Heart right ventricle (tissue), 16 donors: ENCODE measurements at places on chromosomes 4 and X. TPM values are rescaled to one million over a fixed set of nuclear protein-coding genes. Genes with fewer than 3 reads are reported as not detected.
A peak's percentile ranks its signal among the peaks of the same experiment; 100 is the strongest.

Gene ZNF630
- 2.5 TPM for polyA plus RNA-seq

Gene CT45A3
- polyA plus RNA-seq: not detected

Gene PAGE5
- not detected for polyA plus RNA-seq

GRCh38 chr4:77159806-77160205 lies 2.8 kb downstream of the CCNG2 start:
- DNase-seq: no peak

- no peak for DNase-seq
These were observed 5.5 kb upstream of the S100P start for GRCh38 chr4:6687947-6688878.

Gene TNIP3
- polyA plus RNA-seq: not detected

DNA sequence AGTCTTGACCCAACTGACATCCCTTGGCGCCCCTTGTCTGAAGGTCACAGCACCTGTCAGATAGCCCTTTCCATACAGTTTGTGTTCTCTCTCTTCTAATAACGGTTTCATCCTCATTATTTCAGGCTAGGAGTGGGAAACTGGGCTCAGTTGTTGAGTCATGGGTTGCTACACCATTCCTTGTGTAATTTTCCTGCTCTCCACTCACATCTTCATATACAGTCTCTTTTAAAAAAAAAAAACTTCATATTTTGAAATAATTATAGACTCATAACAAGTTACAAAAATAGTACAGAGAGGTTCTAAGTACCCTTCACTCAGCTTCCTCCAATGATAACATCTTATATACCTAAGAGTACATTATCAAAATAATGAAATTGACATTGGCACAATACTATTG lies 60.2 kb upstream of the GRPR start:
- no peak for DNase-seq

DNA sequence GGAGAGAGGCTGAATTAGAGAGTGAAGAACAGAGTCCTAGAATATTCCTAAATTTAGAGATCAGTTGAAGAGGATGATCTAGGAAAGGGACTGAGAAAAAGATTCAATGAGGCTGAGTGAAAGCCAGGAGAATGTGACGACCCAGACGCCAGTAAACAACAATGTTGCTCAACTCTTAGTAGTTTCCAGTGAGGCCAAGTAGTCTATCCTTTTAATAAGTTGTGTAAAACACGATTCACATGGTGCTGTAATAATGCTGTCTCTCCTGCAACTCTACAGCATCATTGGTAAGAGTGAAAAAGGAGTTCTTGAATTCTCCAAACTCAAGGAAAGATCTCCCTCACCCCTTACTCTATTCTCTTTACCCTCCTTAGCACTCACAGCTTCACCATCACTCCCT lies 140.3 kb downstream of the CFAP299 start:
- DNase-seq: no peak

Gene CCDC160
- polyA plus RNA-seq: not detected

GRCh38 chr4:169811476-169811875 lies 53.7 kb upstream of the HPF1 start:
- DNase-seq: no peak

DNA sequence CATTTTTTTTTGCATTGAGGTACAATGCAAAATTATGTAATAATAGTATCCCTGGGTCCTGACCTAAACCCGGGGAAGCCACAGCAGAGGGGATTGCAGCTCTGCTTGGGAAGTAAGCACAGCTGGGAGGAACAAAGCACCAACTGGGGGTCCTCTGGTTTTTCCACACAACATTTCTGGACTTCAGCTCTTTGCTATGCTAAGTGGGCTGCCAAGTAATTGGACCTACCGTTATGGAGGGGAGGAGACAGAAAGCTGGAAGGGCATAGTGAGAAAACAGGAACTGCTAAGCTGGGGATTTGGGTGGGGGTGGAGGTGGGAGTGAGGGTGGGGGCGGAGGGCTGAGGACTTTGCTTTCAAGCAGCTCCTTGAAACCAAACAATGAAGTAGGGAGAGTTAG lies 183.3 kb downstream of the ZIC3 start:
- DNase-seq: no peak

GRCh38 chrX:69614886-69615285 lies 1.0 kb upstream of the EDA start:
- peak; percentile 16 for DNase-seq

- no peak for DNase-seq
These were observed 43.4 kb downstream of the C4orf51 start for GRCh38 chr4:145723336-145723735.

Gene LGI2
- 0.80 TPM for polyA plus RNA-seq

Gene AMER1
- 0.75 TPM for polyA plus RNA-seq

DNA sequence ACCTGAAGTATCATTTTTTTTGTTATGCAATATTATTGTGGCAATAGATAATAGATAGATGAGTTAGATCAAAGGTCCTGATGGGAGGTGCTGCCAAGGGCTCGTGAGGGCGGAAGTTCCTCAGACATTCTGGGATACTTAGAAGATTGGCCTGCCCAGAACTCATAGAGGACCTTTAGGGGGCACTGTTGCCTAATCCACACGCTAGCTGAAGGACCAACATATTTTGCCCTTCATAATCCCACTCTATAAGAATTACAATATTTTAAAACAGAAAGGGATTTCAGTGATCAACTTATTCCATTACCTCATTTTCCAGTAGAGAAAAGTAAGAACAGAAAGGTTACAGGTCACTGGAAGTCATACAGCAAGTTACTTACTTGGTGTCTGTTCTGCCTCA lies 22.9 kb upstream of the COX7B2 start:
- no peak for DNase-seq

DNA sequence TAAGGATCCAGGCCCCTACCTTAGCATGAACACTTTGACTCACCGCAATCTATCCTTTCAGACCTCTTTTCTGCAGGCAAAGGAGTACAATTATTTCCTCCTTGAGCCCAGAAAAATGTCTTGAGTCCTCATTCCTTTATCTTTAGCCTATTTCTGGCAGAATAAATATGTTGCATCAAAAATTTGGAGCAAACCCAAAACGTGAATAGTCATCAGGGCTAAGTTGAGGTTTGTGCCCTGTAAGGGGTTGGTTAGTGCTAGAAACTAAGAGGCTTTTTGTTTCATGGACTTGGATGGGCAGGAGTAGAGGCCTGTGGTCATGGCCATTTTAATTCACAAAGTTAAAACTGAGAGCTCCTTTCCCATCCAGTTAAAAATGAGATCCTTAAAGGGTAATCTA lies 460.3 kb downstream of the GBA3 start:
- no peak for DNase-seq

GRCh38 chr4:123841447-123842121 lies 445.0 kb downstream of the SPRY1 start:
- DNase-seq: no peak

Gene CORIN
- polyA plus RNA-seq: 69.9 TPM

- no peak for DNase-seq
These were observed 247.6 kb downstream of the DCLK2 start for GRCh38 chr4:150325872-150326271.

- DNase-seq: no peak
These were observed 44.6 kb downstream of the FGFBP1 start for GRCh38 chr4:15893962-15894361.

- no peak for DNase-seq
These were observed 62.7 kb upstream of the USP9X start for GRCh38 chrX:41022566-41022965.

Gene NAA11
- polyA plus RNA-seq: not detected

Gene TMSB15C
- polyA plus RNA-seq: 0.14 TPM

DNA sequence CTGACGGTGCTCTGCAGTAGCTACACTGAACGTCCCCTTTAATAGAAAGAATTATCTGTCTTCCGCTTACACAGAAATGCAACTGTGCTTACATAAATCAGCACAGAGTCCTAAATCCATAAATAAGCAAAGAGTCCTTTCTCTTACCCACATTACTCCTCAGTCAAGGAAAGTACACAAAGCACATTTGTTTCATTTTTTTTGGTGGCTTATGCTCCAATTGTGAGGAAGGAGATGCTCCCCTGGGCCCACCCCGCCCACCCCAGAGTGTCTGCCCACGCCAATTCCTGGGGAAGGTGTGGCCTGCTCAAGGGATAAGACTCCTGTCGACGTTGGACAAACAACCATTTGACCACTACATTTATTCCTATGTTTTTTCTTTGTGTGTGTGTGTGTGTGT lies 53.8 kb downstream of the CPLX1 start:
- no peak for DNase-seq

- no peak for DNase-seq
These were observed 12.5 kb upstream of the NAF1 start for GRCh38 chr4:163179207-163179606.
